COR-L47 (cell line): ENCODE measurements at places on chromosomes 11 and 22.
A peak's percentile ranks its signal among the peaks of the same experiment; 100 is the strongest.

GRCh38 chr11:8315463-8315862 lies 51.8 kb upstream of the LMO1 start:
- peak; percentile 41 for DNase-seq

DNA sequence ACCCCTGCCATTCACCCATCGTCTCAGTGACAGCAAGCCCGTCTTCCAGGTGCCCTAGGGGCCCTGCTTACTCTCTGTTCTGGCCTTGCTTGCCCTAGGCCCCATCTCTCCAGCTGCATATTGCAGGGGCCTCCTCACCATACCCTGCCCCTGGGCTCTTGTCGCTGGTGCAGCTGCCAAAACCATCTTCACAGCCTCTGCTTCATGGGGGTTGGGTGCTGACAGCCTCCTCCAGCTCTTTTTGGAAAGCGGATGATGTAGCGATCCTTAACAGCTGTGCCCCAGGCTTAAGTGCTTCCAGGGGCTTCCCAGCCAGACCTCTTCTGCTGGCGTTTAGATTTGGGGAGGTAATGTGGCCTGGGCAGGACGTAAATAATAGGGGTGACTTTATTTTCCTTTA lies 61.2 kb upstream of the SUSD2 start:
- DNase-seq: no peak

DNA sequence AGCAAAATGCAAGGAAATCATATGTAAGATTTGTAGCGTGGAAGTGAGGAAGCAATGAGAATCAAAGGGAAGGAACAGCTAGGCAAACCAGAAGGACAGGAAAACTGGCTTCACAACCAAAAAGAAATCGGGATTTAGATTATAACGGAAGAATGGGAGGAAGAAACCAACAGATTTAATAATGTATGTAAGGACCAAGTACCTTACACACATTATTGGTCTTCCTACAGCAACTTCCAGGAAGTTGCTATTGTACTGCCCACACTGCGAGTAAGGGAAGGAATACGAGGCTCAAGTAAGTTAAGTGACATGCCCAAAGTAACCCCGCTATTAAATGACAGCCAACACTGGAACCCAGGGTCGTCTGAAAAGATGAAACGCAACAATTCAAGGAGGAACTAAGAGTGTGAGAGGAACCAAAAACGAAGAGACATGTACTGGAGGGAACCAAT lies 473 bp downstream of the TXN2 start:
- no peak for DNase-seq

DNA sequence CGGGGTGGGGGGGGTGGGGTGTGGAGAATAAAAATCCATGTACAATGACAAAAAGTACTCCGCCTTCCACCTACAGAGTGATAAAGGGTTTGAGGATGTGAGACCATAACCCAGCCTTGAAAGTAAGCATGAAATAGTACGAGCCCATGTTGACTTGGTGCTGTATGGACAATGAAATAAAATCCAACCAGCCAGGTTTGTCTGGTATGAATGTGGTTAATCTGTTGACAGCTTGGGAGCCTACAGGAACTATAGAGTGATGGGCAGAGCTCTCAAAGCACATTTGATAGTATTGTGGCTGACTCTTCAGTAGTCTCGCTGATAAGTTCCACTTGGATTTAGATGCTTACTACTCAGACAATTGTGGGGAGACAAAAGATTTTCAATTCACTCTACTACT lies 48.8 kb upstream of the CD44 start:
- no peak for DNase-seq

DNA sequence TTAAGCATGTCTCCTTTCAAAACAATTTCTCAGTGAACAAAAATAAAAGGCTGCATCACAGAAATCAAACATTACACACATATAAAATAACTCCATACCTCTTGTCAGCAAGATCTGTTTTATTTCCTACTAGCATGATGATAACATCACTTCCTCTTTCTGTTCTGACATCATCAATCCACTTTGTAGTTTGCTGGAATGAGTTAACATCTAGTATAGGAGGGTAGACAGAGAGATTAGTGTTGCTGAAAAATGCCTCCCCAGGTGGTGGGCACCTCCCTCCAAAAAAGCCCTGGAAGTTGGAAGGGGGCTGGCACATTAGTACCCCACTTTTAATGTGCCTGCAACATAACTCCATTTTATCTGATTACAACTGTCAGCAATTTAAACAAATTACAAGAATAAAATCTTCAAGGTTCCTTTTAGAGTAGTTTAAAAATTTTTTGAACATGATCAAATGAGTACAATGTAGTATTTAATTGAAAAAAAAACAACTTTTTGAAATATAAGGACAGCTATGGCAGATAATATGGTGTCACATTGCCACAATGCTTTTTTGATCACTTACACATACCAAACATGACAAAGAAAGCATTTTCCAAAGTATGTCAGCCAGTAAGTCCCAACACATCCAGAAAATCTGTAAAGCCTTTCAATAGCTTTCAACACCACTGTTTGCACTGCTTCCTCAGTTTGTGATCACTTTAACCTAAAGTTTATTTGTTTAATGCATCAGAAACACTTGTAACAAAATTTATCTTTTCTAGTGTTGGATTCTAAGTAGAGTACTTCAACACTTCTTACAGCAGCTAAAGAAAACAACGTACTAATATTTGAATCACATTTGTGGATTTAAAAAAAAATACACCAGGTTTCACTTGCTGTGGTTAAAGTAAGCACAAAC lies 44.5 kb downstream of the RAB6A start:
- no peak for DNase-seq

DNA sequence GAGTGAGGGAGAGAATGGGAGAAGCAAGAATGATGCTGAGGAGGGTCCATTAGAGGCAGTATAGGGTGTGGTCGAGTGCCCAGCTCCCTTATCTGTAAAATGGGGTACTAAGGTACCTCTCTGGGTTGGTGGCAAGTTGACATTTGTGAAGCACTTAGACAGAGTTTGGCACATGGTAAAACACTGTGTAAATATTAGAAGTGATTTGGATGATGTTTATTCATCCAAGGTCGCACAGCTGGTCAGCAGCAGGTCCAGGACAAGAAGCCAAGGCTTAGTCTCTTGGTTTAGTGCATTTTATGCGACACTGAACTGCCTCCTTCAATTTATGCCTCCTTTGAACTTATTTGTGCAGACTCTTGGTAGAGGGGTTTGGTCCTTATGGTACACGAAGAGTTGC lies 19.4 kb downstream of the KREMEN1 start:
- no peak for DNase-seq

GRCh38 chr11:121417055-121417551 lies 35.0 kb upstream of the SORL1 start:
- no peak for DNase-seq

- peak; percentile 12 for DNase-seq
Observed at GRCh38 chr11:109309153-109309552, 112.8 kb upstream of the C11orf87 start.

DNA sequence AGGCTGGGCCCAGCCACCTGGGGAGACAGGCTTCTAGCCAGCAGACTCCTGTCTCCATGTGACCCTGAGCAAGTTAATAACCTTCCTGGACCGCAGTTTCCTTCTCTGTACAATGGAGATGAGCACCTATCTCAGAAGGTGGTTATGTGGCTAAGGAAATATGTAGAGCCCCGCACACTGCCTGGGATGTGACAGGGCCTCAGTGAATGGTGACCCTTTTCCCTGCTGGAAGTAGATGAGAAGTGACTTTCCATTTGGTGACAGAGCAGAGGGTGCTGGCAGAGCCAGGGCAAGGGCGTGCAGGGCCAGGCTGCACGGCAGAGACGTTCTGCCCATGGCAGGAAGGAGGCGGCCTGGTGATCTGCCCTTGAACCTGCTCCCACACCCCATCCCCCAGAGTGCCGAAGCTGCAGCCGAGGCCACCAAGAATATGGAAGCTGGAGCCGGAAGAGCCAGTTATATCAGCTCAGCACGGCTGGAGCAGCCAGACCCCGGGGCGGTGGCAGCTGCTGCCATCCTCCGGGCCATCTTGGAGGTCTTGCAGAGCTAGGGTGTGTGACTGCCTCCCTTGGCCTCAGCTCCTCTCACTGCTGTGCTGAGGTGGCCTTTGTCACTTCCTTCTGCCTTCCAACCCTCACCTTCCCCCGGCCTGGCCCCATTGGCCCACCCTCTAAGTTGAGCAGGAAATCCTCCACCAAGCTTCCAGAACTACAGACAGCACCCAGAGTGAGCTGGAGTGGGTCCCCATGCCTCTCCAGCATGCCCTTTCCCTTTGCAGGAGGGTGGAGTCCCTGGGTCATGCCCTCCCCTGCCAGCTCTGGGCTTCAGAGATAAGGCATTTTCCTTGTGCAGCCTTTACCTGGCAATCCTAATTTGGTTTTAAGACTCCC lies 13.2 kb downstream of the TKFC start:
- DNase-seq: no peak

DNA sequence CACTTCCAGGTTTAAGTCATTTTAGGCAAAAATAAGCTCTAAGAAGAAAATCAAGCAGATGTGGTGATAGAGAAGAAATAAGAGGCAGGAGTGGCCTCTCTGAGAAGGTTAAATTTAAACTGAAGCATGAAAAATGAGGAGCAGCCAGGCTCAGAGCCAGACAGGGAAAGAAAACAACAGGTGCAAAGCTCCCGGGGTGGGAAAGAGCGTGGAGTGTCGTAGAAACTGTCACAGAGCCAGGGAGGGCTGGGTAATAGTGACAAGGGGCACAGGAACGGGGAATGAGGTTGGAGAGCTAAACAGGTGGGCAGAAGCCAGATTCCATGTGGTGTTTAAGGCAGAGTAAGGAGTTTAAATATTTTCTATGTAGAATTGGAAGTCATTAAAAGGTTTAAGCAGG lies 132.1 kb upstream of the BLID start:
- DNase-seq: no peak

GRCh38 chr11:93487032-93487483 lies 56.1 kb downstream of the SMCO4 start:
- no peak for DNase-seq

GRCh38 chr11:133305208-133305956 lies 226.9 kb downstream of the OPCML start:
- DNase-seq: no peak

DNA sequence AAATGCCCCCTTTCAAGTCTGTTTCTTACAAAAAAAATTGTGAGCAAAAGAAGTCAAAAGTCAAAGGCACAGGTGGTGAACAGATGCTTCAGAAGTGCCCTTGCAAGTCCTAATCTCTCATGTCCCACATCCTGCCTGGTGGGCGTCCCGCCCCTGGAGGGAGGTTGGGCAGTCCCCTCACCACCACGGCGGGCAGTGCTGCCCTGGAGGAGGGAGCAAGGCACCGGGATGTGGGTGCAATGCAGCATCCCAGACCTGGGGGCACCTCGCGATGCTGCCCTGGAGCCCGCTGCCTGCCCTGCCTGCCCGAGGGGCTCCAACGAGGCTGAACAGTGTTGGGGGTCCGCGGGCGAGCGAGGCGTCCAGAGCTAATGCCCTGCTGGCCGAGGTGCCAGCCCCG lies 15.9 kb downstream of the MRGPRG start:
- DNase-seq: no peak

GRCh38 chr22:42315392-42315756 lies 44.9 kb upstream of the TCF20 start:
- no peak for DNase-seq

DNA sequence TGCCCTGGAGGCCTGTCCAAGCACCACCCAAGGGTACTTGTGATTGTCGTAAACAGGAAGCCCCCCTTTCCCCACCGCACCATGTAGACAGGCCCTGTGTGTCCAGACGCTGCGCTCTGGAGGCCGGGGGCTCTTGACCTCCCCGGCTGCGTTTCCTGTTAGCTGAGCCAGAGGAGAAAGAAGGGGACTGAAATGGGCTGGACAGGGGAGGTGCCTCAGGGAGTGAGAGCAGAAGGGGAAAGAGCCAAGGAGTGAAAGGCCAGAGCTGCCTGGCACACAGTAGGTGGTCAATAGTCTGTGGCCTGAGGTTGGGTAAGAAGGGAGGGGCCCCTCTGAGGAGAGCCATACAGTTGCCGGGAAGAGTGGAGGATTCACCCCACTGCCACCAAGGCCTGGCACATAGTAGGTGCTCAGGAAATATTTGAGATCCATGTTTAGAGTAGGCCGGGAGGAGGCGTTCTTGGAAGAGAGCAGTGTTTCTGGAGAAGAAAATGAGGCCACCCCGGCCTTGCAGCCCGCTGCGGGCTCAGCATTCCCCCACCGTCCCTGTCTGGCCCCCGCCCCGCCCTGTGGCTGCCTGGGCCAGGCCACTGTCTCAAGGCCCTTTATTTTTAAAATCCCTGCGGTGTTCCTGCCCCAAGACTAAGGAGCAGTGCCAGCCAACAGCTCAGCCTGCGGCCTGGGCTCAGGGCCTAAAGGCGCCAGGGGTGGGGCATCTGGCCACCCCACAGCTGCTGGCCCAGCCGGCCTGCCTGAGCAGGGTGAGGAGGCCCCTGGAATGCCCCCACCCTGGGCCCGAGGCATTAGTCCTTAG lies 13.6 kb upstream of the CDC42EP1 start:
- DNase-seq: no peak

- no peak for DNase-seq
Observed at GRCh38 chr11:99791354-99791753, 770.6 kb downstream of the CNTN5 start.

GRCh38 chr11:102253020-102253715 lies 64.1 kb upstream of the BIRC3 start:
- no peak for DNase-seq

DNA sequence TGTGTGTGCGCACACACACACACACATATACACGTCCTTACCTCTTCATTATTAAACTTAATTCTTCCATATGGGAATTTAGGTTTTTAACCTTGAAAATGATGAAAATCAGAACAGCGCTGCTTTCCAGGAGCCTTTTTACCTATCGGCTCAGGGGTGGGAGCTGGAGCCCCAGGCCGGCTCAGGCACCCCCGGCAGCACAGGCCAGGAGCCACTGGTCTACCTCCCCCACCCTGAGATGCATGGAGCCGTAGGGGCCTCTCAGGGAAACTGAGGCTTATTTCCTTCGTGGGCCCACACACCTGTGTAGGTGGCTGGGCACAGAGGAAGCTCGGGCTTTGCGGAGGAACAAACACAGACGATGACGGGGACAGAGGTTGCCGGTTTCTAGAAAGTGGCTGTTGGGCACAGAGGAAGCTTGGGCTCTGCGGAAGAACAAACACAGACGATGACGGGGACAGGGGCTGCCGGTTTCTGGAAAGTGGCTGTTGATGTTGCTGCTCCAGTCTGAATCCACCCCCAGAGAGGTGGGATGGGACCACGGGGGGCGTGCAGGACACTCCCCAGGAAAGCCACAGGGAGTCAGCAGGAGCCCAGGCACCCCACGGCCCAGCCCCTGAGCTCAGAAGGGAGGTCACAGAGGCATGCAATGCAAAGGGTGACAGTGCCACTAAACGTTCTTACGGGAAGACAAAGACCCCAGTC lies 149.4 kb downstream of the BRD1 start:
- DNase-seq: no peak
